Fibroblast of skin of right quadriceps (primary cell): ENCODE measurements at places on chromosomes 7 and 10.

GRCh38 chr10:13950543-13950939 is 363.8 kb downstream of the PRPF18 start:
- DNase-seq = no peak

- no peak for DNase-seq
Observed at GRCh38 chr10:95742485-95742884, 13.5 kb upstream of the ENTPD1 start.

DNA sequence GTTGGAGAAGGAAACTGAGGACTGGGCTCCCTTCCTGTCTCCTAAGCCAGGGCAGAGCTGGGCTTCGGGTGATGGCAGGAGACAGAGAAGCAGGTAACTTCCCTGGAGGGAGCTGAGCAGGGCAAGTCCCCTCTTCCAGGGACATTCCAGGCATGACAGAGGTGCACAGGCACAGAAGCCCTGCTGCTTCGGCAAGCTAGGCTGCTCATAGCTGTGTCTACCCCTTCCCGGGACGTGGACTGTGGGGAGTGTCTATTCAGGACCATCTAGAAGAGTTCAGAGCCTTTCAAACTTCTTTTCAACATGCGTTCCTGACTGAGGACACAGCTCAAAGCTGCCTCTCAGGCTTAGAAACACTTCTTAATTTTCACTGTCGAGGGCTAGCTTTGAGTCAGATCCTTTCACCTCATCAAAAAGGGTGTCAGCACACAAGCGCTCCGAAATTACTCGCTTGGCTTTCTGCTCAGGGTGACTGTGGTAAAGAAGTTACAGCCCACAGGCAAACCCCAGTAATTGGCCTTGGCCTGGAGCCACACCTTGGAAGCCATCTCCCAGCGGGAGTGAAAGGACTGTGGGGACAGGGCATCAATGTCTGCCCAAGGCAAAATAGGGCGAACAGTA is 63.7 kb upstream of the STEAP1B start:
- no peak for DNase-seq

- DNase-seq = no peak
Observed at GRCh38 chr10:7969623-7970022, 84.9 kb upstream of the GATA3 start.

DNA sequence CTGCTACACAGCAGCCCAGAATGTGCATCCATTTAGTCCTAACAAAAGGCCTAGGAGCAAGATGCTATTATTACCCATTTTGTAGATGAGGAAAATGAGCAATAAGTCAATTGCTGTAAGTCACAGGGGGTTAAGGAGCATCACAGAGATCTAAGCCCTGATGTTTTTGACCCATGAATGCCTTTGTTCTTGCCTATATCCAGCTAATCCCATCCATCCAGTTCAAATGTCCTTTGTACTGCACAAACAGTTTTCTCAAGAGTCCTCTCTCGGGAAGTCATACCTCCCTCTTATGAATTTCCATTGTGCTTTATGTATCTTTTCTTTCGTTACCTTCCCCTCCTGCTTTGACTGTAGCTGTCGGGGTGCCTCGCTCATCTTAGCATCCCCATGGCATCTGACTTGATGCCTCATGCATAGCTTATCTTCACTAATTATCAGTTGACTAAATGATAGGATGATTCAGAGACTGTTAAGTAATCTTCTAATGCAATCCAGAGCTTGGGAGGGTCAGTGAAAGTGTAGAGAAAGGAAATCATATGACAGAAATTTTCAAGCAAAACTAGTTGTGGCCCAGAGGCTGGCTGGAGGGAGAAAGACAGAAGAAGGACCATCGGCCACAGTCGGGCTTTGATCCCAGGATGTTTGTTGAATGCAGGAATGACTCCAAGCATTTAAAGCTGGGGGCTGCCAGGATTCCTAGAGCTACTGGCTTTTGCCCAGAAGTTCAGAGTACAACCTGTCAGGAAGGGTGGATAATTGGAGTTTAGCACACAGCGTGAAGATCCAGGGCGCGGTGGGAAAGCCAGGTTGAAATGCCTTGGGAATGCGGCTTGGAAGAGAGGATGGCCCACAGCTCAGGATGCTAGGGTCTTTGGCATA is 23.5 kb downstream of the BLVRA start:
- DNase-seq = peak; percentile 75

- DNase-seq = peak; percentile 38
Observed at GRCh38 chr10:70348228-70348850, 34.1 kb downstream of the LRRC20 start.

- DNase-seq = no peak
Observed at GRCh38 chr10:52696232-52696631, 76.4 kb downstream of the MBL2 start.

- DNase-seq = no peak
Observed at GRCh38 chr7:118175740-118176139, 8.2 kb upstream of the LSM8 start.

DNA sequence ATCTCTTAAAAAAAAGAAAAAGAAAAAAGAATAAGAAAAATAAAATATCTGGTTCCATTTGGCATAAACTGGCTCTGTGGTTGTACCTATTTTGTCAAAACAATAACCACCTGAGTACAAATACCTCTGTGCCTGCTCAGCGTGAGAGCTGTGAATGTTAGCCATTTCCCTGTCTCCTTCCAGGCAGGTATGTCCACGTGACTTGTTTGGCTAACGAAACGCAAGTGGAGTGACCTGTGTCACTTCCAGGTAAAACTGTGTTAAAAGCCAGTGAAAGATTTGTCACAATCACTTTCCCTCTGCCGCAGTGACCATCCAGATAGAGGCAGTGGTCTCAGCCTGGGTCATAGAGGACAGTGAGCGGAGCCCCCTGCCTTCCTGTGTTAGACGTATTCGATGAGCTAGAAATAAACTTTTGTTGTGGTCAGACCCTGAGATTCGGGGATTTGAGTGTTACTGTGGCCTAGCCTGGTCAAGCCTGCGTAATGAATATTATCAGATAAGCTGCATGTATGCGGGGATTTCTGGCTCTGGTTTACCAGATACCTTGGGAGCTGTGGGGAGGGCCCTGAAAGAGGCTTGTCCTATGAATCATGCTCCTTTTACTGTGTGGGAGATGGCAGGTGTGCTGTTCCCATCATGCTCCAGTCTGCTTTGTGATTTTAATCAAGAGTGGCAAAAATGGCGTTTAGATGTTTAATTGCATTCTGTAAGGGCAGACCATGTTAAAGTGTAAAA is 3.8 kb downstream of the PTER start:
- no peak for DNase-seq

- no peak for DNase-seq
Observed at GRCh38 chr10:117424171-117424570, 48.9 kb upstream of the PDZD8 start.

DNA sequence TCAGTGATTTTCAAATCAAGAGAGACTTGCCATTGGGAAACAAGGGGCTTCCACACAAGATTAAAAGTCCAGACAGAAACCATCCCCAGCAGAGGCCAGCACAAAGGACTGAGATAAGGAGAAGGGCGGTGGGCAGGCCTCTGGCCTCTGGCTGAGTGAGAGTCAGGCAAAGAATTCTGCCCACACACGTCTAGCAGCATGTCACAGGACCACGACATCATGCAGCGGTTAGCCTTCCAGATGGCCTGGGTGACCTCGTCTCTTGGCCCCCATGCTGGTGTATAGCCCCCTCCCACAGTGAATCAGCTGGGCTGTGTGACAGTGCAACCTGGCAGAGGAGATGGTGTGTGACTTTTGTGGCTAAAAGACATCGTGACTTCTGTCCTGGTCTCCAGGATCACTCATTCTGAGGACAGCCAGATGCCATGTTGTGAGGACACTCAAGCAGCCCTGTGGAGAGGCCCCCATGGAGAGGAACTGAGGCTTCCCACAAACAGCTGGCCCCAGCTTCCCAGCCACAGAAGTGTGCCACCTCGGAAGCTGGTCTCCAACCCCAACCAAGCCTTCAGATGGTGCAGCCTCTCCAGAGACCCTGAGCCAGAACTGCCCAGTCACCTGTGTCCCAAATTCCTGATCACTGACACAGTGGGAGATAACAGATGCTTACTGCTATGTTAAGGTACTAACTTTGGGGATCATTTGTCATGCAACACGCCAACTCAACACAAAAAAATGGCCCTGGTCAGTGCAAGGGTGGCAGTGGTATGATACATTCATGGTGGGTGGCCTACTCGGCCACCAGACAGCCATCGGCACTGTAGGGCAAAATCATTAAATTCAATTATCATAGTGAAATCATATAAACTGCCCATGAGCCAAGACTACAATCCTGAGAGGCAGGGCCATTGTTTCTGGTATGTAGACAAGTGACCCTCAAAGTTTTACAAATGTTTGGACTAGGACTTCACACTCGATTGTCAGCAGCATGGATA is 73.2 kb downstream of the TNS3 start:
- no peak for DNase-seq

DNA sequence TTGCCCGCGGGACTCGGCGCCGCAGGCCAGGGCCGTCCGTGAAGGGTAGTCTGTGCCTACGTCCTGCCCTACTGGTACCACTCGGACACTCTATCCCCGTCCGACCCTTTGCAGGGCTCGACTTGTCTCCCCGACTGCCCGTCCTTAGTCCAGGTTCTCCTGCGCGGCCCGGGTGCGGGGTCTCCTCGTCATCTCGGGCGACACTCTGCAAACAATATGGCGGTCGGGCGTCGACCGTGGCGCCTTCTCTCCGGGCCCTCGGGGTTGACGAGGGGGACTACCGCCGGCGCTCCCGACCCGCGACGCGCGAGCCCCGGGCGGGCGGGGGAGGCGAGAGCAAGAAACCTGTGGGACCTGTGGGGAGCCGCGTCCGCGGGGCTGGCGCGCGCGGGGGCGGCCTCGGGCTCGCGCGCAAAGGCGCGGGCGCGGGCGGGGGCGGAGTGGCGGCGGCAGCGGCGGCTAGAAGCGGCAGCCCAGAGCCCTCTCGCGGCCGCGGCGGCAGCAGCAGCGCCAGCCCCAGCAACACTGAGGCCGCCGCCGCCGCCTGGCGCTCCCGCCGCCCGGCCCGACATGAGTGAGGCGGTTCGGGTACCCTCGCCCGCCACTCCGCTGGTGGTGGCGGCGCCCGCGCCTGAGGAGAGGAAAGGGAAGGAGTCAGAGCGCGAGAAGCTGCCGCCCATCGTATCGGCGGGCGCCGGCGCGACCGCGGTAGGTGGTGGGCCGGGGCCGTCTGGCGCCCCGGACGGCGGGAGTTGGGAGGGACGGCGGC is at the start of gene HECTD2:
HECTD2 (plus strand) TSS at position 476 of the 769 bp plus-strand sequence; CDS start at position 571, 95 bp downstream.
- DNase-seq = peak; percentile 81

GRCh38 chr10:28248092-28248491 is 54.8 kb downstream of the MPP7 start:
- peak; percentile 52 for DNase-seq

- no peak for DNase-seq
Observed at GRCh38 chr10:6250745-6251144, 48.0 kb downstream of the PFKFB3 start.

GRCh38 chr7:98165827-98166667 is 45.2 kb upstream of the BHLHA15 start:
- no peak for DNase-seq

GRCh38 chr10:127853868-127854768 is 38.6 kb downstream of the CLRN3 start:
- DNase-seq = peak; percentile 30

DNA sequence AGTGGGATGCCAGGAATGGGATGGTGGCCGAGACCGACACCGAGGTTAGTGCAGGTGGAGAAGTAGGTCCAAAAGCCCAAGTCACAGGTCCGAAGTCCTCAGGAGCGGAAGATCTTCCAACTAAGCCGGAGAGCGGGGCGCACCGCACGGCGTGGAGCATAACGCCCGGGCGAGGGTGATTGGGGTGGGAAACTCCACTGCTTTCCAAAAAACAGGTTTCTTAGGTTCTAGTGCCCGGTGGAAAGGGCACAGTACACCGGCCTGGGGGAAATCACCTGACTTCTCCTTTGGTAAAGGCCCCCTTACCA is 11.4 kb upstream of the SPAG6 start:
- DNase-seq = no peak
